ENCODE measurements at places on chromosomes 4 and X.

DNA sequence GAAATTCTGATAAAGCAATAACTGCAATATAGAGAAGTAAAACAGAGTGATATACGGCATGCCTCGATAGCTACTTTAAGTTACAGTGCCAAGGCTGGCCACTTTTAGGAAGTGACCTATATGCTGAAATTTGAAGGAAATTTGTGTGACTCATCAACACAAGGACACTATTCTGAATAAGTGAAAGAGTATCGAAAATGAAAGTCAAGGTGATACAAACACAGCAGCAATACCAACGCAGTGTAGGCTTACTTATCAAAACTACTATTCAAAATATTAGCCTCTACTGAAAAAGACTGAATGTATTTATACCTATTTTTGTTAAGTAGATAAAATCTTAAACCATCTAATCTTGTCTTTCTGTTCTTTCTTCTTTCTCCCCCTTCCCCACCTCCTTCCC is 459.9 kb upstream of the GNPDA2 start:
- DNase-seq: no peak

DNA sequence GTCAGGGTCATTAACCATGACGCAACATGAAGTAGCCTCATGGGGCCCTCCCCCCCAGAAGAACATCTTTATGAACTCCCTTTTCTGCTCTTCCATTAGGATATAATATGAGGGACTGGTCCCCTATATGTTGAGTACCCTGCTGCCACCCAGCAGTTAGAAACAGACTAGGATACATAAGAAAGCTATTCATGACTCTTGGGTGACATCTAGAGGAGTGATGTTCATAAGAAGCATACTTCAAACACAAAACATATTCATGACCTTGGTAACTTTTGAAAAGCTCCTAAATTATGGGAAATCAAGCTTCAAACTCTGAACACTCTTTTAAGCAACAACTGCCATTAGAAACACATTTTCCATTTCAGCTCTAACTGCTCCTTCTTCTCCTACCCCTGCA is 155.2 kb upstream of the SPIN4 start:
- DNase-seq: peak; percentile 30

DNA sequence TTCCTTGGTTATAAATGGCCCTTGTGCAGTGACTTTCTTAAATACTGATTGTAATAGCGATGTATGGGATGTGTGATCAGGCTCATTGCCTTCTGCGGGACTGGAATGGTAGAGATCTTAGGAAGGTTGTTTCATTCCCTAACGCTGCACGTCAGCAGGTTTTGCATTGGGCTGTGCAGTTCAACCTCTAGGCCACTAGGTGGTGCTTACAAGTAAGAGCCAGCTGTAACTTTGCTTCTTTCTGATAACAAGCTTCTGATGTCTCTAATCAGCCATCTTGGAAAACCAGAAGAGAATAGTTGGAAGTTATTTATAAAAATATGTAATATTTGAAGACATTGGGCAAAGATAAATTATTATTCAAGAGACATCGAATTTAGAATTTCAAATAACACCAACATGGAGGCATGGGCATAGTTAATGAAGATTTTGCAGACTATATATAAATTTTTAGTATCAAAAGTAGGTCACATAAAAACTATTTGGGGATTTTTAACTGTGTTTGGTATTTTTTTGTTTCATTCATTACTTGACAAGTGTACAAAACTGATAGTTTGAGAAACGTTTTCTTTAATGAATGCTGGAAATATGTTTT is 339.7 kb upstream of the PCDH7 start:
- DNase-seq: peak; percentile 56

GRCh38 chr4:168059251-168059650 is 33.1 kb upstream of the ANXA10 start:
- DNase-seq: peak; percentile 76

- no peak for DNase-seq
Observed at GRCh38 chr4:140799686-140800225, 43.6 kb upstream of the TBC1D9 start.
